ENCODE measurements at places on chromosomes 16 and 17. TPM values are rescaled to one million over a fixed set of nuclear protein-coding genes. Genes with fewer than 3 reads are reported as not detected.
A peak's percentile ranks its signal among the peaks of the same experiment; 100 is the strongest.

Gene GAST
- total RNA-seq = not detected

- DNase-seq = no peak
Measured at GRCh38 chr16:67701420-67701819, 17.7 kb downstream of the GFOD2 start.

Gene SOX9
- total RNA-seq = 0.38 TPM

GRCh38 chr17:76208120-76208519 is 32.2 kb downstream of the RNF157 start:
- DNase-seq = no peak

Gene DNAAF8
- 1.1 TPM for total RNA-seq

DNA sequence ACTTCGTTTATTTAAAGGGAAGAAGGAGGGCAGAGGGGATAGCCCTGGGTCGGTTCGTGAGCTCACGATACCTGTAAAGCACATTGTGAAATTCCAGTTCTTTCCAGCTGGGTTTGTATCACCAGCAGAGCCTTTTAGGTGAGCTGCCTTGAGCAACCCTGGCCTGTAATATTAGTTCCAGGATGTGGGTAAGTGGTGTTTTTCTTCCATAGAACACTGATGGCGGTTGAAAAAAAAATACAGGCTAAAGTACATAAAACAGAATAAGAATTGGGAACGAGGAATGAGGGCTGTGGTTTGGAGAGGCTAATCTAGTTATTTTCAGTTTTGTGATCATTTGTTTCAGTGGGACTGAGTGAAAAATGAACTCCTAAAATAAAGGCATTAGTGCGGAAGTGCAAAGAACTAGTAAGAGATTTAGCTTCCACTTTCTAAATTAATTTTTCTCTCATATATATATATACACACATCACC is 20.6 kb downstream of the HS3ST3B1 start:
- no peak for DNase-seq

- no peak for DNase-seq
Measured at GRCh38 chr17:71667661-71668060, 453.2 kb upstream of the SOX9 start.

Gene GP1BA
- total RNA-seq = not detected

Gene CDH3
- total RNA-seq = 115 TPM

- no peak for DNase-seq
Measured at GRCh38 chr16:50668368-50669008, 12.6 kb downstream of the SNX20 start.

DNA sequence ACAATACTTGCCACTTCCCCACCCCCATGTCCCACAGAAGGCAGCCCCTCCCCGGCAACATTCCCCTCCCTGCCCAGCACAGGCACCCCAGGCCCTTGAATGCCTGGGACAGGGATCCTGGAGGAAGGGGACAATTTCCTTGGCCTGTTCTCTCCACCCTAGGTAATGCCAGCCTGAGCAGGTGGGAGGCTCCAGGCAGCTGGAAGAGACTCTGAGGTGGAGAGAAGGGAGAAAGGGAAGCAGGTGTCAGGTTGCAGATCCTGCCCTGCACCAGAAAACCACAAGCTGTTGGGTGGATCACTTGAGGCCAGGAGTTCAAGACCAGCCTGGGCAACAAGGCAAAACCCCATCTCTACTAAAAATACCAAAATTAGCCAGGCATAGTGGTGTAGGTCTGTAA is 8.9 kb downstream of the MPP2 start:
- DNase-seq = no peak

Gene TMEM88
- total RNA-seq = 27.0 TPM

DNA sequence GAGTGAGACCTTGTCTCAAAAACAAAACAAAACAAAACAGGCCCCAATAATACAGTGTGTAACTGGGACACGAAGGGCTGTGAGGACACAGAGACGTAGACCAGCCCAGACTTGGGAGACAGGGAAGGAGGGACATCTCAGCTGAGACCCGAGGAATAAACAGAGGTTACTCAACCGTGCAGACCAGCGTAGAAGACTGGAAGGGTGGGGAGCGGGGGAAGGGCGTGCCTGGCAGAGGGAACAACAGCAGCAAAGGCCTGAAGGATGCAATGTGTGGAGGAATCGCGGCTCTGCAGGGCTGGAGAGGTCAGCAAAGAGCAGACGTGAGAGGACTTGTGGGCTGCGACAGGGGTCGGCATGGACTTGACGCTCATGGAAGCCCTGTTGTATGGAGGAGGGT is 11.6 kb upstream of the CES4A start:
- DNase-seq = no peak

Gene MYCBPAP
- 3.2 TPM for total RNA-seq

Gene SRCIN1
- total RNA-seq = 2.3 TPM

GRCh38 chr16:47731252-47731651 is 270.1 kb downstream of the PHKB start:
- DNase-seq = no peak

GRCh38 chr17:50397919-50398285 is 579 bp upstream of the LRRC59 start:
- DNase-seq = no peak

- peak; percentile 83 for DNase-seq
Measured at GRCh38 chr17:1108765-1109605, 70.8 kb downstream of the ABR start.

DNA sequence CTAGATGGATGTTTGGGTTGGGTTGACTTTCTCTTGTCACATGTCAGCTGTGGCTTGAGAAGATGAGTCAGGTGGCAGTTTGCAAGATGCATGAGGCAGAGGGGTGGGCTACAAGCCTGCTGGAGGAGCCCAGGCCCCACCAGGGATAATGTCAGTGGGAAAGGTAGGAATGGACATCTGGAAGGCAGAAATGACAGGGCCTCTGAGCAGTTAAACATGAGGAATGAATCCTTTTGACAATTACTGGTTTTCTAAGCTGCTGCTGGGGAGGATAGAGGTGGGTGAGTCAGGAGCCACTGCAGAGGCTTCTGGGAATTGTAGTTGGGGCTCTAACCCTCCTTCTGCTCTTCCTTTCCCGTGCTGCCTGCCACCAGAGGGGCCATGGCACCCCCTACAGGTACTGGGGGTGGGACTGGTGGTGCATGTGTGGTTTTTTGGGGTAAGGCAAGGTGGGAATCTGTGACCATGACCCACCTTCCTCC is 15.7 kb downstream of the SLC52A1 start:
- peak; percentile 84 for DNase-seq

Gene TEKT1
- not detected for total RNA-seq

Gene TP53TG3B
- not detected for total RNA-seq

DNA sequence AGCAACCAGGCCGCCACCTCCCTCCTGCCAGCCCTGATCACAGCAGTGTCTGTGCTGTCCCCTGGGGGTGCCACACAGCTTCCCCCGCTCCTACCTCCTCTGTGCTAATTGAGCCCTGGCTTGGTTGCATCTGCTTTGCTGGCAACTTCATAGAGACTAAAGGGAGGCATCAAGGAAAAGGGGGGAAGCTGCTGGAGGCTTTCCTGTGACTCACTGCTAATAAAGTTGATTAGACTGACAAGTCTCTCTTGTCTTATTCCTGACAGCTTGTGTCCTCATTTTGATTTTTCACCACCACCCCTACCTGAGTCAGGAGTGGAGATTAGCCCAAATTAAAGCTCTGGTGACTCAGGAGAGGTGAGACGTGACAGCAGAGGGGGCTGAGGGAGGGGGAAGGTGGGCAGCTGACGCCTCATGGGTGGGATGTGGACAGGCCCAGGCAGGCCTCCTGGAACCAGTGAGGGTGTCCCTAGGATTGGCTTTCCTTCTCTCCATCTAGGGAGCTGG is 310.0 kb downstream of the CBLN1 start:
- peak; percentile 33 for DNase-seq

DNA sequence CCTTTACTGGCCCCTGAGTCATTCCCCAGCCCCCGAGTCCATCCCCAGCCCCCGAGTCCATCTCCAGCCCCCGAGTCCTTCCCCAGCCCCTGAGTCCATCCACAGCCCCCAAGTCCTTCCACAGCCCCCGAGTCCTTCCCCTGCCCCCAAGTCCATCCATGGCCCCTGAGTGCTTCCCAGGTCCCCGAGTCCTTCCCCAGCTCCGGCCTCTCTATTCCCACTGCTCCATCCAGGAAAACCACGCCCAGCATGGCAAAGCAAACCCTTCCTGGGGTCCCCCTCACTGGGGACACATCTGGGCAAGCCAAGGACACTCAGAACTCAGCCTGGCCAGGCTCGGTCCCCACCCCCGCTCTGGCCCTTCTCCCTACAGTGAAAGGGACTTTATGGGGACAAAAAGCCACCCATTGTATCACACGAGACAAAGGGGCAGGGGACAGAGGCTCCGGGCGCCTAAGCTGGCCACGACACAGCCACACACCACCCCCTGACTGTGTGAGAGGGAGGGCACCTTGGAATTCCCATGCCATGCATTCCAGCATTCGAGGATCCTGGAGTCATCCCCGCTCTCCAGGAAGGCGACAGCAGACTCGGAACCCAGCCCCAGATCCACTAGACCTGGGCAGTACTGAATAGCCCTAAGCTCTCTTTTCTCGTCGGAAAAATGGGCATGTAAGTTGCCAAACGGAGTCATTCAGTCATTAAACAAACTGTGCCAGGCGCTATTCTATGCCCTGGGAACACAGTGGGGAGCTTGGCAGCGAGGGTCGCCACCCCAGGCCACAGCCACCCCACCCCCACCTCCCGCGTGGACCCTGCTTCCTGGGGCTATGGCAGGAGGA is 14.0 kb downstream of the PLLP start:
- DNase-seq = peak; percentile 75

DNA sequence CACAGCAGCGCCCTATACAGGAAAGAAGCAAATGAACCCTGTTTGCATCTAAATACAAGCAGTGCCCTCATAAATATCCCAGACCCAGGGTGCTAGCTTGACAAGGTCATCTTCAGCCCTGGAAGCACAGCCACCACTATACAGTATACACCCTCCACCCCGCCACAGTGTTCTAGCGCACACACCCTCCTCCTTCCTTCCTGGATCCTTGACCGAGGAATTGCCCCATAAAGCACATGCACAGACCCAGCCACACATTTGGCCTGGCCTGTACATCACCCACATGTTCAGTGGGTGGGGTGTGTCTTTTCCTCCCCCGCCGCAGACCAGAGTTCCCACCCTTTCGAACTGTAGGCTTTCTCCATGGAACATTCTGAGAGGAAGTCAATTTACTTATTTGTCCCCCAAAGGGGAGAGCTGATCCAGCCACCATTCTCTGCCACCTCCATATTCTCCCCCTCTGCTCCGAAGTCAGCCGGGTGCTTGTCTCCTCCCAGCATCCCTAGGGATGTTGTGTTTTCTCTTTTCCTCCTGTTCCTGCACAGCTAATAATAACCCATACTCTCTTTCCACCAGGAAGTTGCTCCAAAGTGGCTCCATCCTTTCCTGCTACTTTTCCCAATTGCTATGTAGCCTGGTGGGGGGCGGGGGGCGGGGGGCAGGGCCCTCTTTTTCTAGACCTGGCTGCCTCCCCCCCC is 6.6 kb downstream of the ABI3 start:
- peak; percentile 52 for DNase-seq

- DNase-seq = peak; percentile 26
Measured at GRCh38 chr16:68093816-68094613, 8.8 kb downstream of the NFATC3 start.

GRCh38 chr17:77327566-77328464 is 187.0 kb downstream of the SEC14L1 start:
- no peak for DNase-seq

GRCh38 chr16:23013484-23013883 is 135.8 kb downstream of the USP31 start:
- DNase-seq = no peak

DNA sequence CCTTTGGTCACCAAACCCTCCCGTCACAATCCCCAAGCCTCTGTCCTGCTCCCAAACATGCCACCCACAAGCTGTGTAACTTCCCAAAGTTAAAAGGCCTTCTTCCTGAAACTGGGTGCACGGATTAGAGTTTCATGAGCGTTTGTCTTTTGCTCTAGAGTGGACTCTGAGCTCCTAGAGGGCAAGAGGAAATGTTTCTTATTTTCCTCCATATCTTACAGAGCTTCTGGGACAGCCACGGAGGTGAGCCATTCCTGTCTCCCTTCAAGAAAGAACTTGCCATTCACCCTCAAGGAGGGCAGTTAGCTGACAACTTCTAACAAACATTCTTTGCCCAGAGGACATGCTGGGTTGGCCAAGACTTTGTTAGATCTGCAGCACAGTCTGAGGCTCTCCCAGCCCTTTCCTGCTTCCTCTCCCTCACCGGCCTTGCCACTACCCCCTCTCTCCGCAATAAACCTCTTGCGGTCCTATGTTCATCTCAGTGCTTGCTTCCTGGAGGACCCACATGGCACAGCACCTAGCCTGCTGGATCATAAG is 2.6 kb upstream of the MYCBPAP start:
- DNase-seq = no peak

DNA sequence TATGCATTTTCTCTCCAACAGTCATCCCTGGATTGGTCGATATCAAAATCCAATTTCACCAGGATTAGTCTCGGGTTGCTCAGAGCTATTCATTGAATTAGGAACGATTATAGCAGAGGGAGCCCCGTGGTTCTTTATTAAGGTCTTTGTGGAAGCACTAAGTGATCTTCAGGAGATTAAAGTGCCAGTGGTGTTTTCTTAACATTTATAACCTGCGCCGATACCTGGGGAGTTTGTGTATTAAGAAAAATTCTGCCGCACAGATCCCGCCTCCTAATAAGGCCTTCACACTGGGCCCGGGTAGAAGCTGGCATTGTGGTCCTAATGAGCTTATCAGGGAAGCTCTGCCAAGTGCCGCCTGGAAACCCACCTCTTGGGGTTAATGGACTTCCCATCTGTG is 238.7 kb downstream of the RBFOX1 start:
- DNase-seq = no peak

DNA sequence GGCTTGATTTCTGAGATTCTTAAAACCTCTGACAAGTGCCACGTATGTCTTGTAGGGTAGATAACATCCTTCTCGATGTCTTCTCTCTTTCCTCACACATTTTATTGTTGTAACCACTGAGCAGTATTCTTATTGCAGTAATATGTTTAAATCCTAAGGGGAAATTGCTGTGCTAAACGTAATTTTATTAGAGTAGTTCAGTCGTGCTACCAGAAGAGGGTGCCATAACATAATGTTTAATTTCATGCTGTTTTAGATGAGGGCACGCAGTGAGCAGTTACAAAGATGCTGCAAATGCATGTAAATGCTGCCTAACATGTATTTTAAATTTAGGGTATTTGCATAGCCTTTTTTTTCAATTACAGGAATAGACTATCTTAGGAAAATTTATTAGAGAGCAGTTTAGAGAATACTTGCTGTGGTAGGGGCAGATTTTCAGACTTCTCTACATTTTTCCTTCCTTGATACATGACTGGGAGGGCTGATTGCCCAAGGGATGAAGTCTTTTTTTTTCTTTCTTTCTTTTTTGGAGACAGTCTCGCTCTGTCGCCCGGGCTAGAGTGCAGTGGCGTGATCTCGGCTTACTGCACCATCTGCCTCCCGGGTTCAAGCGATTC is 51.7 kb downstream of the GAN start:
- DNase-seq = peak; percentile 56

- DNase-seq = peak; percentile 52
Measured at GRCh38 chr16:24853830-24854229, 8.1 kb downstream of the SLC5A11 start.

GRCh38 chr17:71102777-71103176 is 933.4 kb downstream of the KCNJ2 start:
- DNase-seq = no peak

All from H7 (cell line).